Kasumi-1 (cell line): ENCODE measurements at places on chromosomes 6 and 20.
A peak's percentile ranks its signal among the peaks of the same experiment; 100 is the strongest.

DNA sequence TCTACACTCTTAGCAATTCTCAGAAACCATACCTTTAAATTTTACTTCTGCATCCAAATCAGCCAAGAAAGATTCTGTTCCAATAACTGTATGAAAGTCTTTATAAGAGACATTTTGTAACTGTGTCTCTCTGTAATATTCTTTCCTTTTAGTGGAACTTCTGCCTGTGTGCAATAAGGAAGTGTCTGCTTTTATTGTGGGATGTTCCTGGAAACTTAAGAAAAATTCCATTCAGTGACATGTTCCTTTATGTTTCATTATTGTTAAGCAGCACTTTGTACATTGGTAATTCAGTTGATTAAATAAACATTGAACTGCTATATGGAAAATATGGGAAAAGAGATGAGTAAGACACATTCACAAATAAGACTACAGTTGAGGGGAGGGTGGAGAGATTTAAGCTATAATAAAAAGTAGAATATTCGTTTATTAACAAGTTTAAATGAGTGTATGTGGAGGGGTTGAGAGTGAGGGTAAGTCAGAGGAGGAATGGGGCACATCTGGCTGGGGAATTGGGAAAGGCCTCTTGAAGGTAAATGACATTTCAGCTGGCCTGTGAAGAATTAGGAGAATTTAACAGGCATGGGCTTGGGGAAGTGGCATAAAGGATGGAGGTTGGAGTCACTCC is 11.9 kb downstream of the NUS1 start:
- DNase-seq: no peak

DNA sequence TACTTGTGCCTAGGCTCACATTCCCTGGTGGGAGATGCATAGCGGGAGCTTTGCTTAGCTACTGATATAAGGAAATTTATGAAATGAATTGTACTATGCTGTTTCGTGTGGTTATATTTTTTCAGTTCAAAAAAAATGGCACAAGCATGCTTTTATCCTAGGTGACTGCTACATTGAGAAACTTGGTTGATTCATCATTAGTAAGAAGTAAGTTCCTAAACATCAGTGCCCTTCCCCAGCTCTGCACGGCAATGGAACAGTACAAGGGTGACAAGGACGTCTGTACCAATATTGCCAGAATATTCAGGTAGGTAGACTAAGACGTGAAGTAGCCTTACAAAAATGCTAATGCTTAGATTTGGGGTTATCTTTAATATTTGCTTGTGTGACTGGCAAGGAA is 79.7 kb downstream of the ARMC2 start:
- no peak for DNase-seq

- DNase-seq: no peak
Observed at GRCh38 chr6:2309122-2309521, 63.7 kb upstream of the GMDS start.

DNA sequence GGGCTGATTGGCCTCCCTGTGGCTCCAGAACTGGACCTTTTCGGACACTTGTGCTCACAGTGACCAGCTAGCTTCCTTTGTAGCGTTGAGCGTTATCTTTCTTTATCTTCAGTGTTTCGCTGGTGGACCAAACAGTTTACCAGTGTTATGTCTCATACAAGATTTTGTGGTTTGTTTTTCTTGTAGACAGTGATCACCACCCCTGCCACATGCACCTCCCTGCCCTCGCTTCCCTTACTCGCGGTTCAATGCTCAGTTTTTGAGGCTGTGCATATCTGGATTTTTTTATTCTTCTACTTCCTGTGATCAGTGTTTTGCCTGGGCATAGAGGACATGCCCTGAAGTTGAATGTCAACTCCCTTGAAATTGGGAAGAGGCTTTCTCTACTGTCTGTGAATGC is 16.4 kb downstream of the MYT1 start:
- DNase-seq: no peak

GRCh38 chr6:132132422-132132821 is 181.2 kb upstream of the CCN2 start:
- no peak for DNase-seq

GRCh38 chr6:33911488-33911887 is 107.7 kb upstream of the MLN start:
- DNase-seq: no peak

DNA sequence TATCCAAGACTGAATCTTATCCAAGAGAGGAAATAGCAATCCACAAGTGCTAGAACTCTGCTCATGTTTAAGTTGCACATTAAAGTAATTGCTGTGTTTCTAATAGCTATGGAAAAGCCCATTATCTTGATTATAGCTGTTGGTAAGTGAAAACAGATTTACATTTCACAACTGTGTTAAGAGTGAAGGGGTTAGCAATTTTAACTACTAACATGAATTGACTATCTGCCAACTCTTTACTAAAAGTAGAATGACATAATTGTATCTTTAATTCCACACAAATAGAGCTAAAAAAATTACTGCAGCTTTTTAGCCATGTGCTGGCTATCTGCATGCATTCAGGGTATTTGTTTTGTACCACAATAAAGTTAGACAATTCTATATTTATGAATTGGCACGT is 277.9 kb upstream of the IRAK1BP1 start:
- no peak for DNase-seq

- DNase-seq: no peak
Observed at GRCh38 chr6:11218102-11218442, 14.4 kb downstream of the NEDD9 start.

DNA sequence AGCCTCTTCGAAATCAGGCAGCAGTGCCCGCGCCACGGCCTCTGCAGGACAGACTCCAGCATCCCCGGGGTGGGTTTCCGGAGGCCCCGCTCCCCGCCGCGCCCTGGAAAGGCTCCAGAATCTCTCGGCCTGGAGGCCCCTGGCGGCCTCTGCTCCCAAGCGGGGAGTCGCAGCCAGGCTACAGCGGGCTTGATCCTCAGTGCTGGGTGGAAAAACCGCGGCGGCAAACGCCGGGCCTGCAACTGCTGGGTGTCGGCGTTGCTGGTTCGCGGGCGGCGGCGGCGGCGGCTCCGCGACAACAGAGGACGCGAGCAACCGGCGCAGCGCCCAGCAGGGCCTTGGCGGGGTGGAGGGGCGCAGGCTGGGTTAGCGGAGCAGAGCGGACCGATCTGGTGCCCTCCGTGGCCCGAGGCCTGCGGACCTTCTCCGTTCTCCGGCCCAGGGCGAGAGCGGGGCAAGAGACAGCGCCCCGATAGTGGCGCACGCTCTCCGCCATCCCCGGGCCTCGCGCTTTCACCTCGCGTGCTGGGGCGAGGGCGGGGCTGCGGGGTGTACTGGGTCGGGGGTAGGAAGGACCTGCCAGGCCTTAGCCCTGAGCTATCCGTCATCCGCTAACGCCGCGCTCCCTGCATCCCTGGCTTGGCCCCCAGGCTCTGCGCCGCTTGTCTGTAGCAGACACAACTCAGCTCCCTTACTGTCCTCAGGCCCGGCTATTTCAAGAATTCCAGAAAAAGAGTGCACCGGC is 3.4 kb upstream of the ZNF292 start:
- peak; percentile 57 for DNase-seq

DNA sequence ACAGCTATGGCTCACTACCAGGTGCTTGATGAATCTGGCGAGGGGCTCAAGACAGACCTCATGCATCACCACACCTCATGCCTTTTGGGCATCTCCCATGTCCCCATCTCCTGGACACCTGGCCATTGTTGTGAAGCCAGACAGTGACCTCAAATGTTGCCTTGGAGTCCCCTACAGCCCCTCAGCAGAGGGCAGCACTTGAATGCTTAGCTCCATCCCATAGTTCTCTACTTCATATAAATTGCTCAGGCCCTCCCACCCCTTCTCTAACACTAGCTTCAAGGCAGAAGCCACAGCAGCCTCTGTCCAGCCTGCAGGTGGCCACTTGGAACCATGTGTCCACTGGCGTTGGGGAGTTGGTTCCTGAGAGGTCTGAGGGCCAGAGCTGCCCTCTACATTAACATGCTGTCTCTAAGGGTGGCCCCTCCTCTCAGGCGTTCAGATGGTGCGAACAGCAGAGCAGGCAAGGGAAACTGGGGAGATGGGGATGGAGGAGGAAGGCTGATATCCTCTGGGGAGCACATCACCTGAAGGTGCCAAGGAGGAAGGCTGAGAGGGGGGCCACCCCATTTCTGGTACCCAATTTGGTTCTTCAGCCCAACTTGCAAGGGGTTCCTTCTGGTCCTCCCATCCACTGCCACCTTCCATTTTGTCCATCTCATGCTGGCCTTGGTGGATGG is 31.3 kb downstream of the MOCS1 start:
- no peak for DNase-seq

GRCh38 chr6:139931747-139932146 is 557.3 kb upstream of the CITED2 start:
- DNase-seq: no peak
